ENCODE measurements at places on chromosomes 3 and 15.

DNA sequence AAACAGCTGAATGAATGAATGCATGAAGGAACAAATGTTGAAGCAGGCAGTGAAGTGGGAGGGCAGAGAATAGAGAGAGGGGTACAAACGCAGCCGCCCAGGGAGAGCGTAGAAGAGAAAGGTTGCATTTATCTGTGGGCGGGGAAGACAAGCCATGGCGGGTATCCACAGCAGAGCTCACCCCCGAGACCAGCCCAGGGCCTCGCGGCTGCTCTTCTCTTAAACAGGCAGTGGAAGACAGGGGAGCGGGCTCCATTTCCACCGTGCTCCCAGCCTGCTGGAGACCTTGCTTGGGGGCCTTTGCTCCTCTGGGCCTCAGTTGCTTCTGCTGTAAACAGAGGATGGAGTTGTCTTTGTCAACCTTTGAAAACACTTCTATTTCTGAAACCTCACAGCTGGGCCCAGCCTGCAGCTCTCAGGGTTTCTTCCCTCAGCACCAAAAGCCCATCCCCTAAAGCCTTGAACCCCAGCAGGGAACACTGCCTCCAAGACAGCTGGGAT lies 259.5 kb downstream of the UACA start:
- DNase-seq = no peak

- no peak for DNase-seq
Measured at GRCh38 chr15:33458421-33458820, 147.7 kb downstream of the RYR3 start.

DNA sequence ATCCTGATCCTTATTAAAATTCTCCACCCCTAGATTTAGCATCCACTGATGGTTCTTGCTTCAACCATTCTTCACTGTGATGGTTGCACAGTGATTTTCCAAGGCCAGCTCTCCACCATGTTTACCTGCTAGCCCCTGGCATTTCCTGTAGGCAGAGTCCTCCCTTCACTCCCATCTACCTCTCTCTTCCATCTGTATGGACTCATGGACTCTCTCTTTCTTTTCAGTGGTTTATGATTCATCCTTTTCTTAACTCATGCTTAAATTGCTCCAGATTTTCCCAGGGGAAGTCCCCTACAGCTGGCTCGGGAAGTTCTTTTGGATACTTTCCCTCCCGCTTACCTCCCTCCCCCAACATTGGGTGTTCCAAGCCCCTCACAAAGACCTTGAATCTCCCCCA lies 18.7 kb downstream of the TGM4 start:
- no peak for DNase-seq

DNA sequence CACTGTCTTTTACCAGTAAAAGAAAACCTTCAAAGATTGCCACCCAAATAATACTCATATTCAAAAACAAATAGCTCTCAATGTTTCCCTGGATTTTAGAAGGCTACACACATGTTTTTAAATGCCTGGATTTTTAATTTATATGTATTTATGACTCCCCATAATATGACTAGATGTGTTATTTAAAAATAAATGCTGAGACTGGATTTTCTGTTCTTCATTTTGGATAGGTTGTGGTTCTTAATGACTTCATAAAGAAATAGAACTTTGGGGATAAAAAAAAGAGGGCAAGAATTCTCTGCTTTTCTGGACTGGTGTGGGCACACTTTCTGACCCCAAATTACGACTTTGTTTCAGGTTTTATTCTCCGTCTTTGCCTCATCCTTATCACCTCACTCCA lies 62.8 kb upstream of the LEKR1 start:
- DNase-seq = no peak

DNA sequence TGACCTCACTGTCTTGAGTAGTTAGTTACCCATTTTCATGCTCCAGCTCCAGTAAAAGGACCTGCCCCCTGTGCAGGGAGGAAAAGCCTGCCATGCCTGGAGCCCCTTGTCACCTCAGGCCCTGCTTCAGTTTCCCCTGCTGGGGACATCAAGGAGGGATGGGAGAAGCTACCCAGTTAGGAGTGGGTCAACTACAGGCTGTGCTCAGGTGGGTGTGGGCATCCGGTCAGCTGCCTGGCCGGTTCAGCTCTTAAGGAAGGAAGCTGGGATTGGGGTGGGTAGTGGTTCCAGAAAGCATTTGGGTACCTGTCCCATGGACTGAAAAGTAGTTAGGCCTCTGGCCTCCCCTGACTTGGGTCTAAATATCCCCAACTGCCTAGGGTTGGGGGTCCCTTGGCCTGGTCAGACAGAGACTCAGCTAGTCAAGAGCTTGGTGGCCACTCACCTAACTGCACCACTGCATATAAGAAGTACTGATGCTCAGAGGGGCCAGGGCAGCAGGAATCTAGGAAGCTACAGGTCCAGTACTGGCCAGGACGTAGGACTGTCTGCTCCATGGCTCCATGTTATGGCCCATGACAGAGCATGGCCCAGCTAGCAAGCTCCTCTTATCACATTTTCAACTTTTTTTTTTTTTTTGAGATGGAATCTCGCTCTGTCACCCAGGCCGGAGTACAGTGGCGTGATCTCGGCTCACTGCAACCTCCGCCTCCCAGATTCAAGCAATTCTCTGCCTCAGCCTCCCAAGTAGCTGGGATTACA lies 549 bp downstream of the LSMEM2 start:
- no peak for DNase-seq

DNA sequence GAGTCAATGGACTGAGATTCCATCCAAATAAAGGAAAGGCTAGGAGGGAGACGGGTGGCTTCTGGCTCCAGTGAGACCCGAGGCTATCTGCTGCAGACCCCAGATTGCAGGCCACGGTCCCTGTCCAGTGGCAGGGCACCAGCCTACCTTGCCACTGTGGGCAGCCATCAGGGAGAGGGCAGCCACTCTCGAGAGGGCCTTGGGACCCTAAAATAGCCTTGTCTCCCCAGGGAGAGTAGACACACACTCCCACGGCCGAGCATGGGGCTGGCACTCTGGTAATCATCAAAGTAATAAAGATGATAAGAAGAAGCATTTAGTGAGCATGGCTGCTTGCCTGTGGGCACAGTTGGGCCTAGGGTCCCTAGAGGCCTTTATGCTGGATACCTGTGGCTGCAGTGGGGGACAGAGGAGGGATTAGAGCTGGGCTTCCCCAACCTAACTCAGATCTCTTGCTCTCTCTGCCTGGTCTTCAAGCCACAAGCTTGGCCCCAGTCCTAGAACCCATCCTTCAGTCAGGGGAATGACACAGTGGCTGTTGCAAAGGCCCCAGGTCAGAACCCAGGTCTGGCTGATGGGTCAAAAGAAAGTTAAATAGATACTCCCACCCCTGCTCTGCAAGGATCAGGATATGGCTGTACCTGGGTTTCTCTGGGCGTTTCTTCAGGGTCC lies 9.2 kb upstream of the VIPR1 start:
- no peak for DNase-seq

GRCh38 chr3:98705694-98706093 lies 57.4 kb upstream of the ST3GAL6 start:
- DNase-seq = no peak

GRCh38 chr3:53731934-53732624 lies 114.1 kb downstream of the CHDH start:
- no peak for DNase-seq

- no peak for DNase-seq
Measured at GRCh38 chr3:74282202-74282601, 332.3 kb downstream of the CNTN3 start.

- no peak for DNase-seq
Measured at GRCh38 chr3:140843656-140844055, 98.0 kb upstream of the SLC25A36 start.

DNA sequence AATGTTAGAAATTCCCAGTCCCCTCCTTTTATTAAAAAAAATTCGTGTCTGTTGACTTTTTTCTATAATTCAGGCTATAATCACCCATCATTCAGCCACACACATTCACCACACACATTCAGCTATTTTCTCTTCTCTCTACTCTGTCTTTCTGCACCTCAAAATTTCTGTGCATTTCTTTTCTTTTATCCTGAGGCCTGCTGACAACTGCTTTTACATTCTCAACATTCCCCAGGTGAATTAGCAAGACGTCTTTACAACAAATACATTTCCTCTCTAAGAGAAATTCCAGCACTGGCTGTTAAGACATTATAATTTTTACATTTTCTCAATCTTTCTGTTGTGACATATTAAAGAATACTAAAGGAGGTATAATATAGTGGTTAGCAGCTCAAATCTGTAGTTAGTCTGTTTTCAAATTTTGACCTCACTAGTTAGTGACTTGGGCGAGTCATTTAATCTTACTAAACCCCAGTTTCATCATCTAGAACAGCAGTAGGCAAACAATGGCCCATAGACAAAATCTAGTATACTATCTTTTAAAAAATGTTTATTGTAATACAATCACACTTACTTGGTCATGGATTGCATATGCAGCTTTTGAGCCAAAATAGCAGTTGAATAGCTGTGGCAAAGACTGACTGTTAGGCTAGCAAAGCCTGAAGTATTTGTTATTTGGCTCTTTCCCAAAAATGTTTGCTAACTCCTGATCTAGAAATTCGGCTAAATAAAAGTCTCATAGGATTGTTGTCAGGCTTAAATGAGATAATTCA lies 350.7 kb downstream of the NSUN3 start:
- no peak for DNase-seq
